Right atrium auricular region (tissue), 2 donors: ENCODE measurements at places on chromosomes 4 and X.

DNA sequence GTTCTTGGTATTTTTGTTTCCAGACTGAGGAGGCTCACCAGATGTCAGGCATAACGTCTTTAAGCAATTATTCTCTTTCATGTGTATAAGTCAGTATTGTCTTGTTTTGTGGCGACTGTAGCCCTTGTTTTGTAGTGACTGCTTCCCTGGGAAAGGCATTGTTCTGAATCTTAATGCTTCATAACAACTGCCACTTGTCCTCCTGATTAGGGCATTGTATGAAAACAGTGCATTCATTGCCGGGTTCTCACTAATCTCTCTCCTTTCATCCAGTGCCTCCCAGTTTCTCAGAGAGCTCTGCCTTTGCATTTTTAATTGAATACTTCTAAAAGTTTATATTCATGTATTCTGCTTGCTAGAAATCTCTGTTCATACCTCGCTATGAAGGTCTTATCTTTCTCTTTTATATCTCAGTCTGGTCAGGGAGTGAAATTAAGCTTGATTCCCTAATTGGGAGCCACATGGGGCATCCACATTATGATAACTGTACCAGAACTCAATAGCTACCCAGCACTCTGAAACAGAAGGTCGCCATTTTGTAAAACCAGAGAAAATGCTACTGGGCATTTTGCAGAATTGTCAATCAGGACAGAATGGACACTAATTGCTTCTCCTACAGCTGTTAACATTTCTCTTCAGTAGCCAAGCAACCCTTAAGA lies 149.8 kb downstream of the GBA3 start:
- H3K36me3 ChIP-seq = no peaks in the 10 kb centered on the region
- no peak overlapping the region for H3K27ac ChIP-seq
- no peak overlapping the region for H3K4me3 ChIP-seq
- no peaks in the 10 kb centered on the region for H3K27me3 ChIP-seq
- no peak for DNase-seq

DNA sequence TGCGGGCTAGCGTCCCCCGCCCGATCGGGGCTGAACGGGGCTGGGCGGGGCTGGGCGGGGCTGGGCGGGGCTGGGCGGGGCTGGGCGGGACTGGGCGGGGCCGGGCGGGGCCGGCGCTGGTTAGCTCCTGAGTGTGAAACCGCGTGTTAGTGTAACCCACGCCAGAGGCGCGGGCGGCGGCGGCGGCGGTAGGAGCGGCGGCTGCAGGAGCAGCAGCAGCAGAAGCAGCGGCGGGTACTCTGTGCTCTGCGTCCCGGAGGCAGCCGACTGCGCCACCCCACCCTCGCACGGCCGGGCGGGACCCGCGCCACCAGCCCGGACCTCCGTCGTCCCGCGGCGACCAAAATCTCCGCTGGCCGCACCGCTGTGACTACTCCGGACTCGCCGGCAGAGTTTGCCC lies 128.1 kb downstream of the LAS1L start:
- H3K27ac ChIP-seq = no peak overlapping the region
- H3K4me3 ChIP-seq = peak overlapping the region; percentile 36
- H3K36me3 ChIP-seq = no peaks in the 10 kb centered on the region
- H3K4me1 ChIP-seq = no peaks in the 10 kb centered on the region

- peak overlapping the region; percentile 88 for H3K27ac ChIP-seq
- H3K4me1 ChIP-seq = peaks cover 39% of the 10 kb centered on the region
- H3K36me3 ChIP-seq = no peaks in the 10 kb centered on the region
- H3K27me3 ChIP-seq = no peaks in the 10 kb centered on the region
- no peak for DNase-seq
- no peak overlapping the region for H3K4me3 ChIP-seq
These were observed 325.2 kb downstream of the MAPK10 start for GRCh38 chr4:86034616-86035015.

GRCh38 chr4:128565565-128566186 lies 243.8 kb upstream of the JADE1 start:
- H3K27ac ChIP-seq = no peak overlapping the region
- H3K4me3 ChIP-seq = no peak overlapping the region
- H3K27me3 ChIP-seq = no peaks in the 10 kb centered on the region
- no peaks in the 10 kb centered on the region for H3K36me3 ChIP-seq
- H3K4me1 ChIP-seq = peaks cover 8% of the 10 kb centered on the region

DNA sequence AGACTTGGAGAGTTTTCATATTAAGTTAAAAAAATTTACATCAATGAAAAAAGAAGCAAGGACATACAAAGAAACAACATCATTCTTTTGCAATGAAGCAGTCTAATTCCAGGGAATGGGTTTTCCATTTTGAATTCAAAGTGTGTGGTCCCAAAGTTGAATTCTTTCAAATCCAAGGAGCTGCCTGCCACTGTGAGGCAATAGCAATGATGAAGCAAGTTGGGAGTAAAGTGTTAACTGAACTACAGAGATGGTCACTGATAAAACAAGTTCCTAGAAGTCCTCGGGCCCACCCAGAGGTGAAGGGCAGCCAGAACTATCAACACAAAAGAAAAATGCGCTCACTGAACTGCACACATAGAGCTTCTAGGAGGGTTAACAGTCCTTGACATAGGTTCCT lies 115.9 kb downstream of the RAB28 start:
- no peaks in the 10 kb centered on the region for H3K4me1 ChIP-seq
- no peak overlapping the region for H3K27ac ChIP-seq

GRCh38 chr4:79687006-79687405 lies 279.0 kb upstream of the GK2 start:
- no peaks in the 10 kb centered on the region for H3K36me3 ChIP-seq
- no peaks in the 10 kb centered on the region for H3K27me3 ChIP-seq
- no peak overlapping the region for H3K27ac ChIP-seq
- H3K4me3 ChIP-seq = no peak overlapping the region
- DNase-seq = no peak
- no peaks in the 10 kb centered on the region for H3K4me1 ChIP-seq
